B cell (primary cell): ENCODE measurements at places on chromosomes 13 and 19.
A peak's percentile ranks its signal among the peaks of the same experiment; 100 is the strongest.

DNA sequence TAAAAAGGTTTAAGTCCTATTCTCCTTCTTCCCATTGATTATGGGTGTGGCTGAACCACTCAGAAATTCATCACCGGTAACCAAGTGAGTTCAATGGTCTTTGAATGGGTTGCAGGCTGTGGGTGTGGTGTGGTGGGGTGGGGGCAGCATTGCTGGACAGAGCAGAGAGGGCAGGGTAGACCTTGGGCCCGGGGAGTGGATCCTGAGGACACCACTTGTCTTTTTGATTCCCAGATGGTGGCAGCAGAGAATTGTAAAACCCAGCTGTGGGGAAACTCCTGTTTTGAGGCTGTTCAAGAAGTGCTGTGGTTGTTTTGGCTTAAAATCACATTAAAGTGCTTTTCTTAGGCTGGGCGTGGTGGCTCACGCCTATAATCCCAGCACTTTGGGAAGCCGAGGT lies 45.8 kb upstream of the RGCC start:
- DNase-seq, result peak; percentile 29

DNA sequence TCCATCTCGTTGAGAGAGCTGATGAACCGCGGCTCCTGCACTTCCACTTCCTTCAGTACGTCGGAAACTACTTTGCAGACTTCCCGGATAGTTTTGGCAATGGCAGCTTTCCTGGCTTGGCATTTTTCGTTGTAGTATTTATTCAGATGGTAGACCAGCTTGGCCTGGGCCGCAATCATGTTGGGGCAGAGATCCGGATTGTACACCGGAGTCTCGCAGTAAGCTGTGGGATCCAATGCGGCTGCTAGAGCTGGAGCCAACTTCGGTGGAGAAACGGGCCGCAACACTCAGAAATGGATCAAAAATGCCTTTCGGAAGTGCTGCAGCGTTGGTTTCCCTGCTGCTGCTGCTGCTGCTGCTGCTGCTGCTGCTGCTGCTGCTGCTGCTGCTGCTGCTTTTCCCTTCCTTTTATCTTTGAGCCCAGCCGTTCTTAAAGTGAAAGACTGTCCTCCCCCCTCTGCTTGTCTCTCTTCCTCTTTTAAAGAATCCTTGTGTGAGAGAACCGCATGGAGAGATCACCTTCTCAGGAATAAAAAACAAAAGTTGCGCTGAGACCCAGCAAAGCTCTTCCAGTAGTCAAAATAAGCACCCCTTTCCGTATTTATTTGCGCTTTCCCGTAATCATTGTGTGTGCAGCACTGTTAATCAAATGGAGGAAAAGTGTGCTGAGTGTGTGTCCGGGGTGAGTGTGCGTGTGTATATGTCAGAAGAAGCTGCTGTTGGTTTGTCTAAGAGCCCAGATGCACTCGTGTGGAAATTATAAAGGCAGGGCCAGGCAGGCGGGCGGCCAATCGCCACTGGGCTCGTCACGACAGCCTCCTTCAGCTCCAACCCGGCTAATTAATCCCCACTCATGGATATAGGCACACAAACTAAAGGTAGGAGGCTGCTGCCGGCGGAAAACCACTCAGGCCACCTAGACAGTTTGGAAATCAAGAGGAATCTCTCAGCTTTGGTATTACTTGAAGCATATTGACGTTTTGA lies at the start of gene MAB21L1:
Gene MAB21L1, minus strand, starts transcription at position 730 of the 984 bp plus-strand sequence. Its CDS starts 551 bp downstream, at position 179.
- DNase-seq, result peak; percentile 44

DNA sequence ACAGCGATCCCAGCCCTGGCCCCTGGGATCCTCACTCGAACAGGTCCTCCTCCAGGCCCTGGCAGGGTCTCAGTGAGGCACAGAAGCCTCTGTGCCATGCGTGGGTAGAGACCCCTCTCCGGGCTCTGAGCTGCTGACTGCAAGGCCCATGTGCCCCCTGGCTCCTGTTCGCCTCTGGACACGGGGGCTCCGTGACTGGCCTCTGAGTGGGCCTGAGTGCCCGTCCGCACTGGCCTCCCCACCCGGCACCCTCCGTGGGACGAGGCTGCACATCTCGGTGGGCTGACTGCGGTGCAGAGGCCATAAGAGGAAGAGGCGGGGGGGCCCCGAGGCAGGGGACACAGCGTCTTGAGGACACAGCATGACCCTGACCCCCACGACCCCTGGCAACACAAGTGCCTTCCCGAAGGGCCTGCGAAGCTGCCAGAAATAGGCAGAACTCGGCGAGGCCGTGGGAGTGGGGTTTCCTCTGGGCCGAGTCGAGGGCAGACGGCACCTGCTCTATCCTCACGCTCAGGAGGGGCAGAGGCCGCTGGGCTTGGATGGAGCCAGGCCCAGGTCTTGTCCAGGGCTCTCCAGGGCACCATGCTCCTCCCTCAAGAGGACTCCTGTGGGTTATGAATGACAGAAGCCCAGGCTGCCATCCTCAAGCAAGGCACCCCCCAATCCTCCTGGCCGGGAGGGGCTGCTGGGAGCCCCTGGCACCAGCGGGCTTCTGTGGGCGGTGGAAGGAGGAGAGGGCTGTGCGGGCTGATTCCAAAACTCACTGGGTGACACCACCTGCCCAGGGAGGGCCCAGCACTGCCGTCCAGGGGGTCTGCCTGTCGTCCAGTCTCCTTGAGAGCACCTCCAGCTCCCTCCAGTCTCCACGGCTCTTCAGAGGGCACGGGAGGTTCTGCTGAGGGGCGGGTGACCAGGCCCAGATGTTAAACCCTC lies 52.6 kb downstream of the RASA3 start:
- DNase-seq, result no peak

- no peak for DNase-seq
Measured at GRCh38 chr19:29326849-29327840, 114.2 kb upstream of the UQCRFS1 start.

DNA sequence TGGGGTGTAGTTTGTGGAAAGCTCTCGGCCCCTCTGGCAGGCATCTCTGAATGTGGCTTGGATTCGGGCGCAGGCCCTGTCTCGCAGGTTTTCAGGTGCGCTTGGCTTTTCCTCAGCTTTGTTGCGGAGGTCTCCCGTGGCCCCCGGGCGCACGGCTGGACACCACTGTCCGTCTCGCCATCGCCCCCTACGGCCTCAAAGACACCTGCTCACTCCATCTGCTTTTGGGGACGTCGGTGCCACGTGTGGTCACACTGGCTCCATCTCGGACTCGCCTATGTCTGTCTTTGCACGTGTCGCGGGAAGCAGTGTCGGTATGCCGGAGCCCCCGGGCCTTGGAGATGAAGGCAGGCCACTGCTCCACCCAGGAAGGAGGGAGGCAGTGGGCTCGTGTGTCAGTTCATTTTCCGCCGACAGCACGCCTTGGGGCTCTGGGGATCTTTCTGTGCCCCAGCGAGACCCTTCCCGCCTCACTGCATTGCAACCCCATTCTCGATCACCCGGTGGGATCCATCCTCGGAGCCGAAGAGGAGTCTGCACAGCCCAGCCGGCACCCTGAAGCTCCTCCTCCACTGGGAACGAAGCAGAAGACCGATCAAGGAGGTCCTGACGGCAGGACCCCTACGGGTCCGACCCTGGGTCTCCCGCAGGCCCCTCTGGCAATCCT lies 42.1 kb downstream of the ZNF146 start:
- DNase-seq, result no peak

GRCh38 chr13:94177041-94177440 lies 302.4 kb downstream of the DCT start:
- no peak for DNase-seq
